ENCODE measurements at places on chromosomes 1 and 21.

DNA sequence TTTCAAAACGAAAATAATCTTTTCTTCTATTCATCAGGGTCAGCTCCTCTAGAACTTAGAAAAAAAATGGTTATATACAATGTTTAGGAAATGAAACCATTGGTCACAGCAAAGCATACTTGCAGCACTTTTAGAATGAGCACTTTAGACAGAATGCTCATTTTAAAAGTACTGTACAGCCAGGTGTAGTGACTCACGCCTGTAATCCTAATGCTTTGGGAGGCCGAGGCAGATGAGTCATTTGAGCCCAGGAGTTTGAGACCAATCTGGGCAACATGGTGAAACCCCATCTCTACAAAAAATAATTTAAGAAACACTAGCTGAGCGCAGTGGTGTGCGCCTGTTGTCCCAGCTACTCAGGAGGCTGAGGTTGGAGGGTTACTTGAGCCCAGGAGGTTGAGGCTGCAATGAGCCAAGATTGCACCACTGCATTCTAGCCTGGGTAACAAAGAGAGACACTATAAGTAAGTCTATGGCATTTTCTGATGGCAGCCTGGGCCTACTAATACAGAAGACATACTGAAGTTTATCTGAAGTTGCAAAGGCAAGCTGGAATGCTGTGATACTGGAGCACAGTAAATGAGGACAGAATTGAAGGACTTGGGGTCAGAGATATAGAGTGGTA lies 48.9 kb upstream of the ZNF326 start:
- DNase-seq = no peak

GRCh38 chr1:28111157-28111556 lies 22.7 kb upstream of the EYA3 start:
- DNase-seq = no peak

GRCh38 chr1:27142464-27142863 lies 12.5 kb downstream of the SLC9A1 start:
- no peak for DNase-seq

- no peak for DNase-seq
These were observed 1.9 kb downstream of the TMEM53 start for GRCh38 chr1:44672254-44672955.

GRCh38 chr1:145912128-145912641 lies 2.3 kb upstream of the ITGA10 start:
- no peak for DNase-seq

DNA sequence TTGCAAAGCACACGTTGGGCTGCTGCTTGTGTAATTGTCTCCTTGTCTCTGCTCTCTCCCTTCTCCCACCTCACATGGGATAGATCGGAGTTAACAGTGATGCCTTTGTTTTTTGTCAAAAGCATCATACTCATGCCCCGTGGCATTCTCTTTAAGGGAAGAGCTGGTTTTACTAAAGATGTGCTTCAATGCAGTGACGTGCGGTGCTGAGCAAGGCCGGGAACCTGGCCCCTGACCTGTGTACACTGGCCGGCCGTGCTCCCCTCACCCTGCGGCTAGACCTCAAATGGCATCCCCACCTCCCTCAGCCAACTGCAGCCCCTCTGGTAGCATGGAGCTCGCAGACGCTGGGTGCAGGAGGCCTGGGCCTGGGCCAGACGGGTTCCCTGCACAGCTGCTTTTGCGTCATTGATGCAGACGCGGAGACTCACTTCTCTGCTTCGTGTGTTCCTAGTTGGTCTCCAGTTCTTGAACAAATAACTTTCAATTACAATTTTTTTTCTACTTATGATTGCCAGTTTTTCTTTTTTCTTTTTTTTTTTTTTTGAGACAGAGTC lies 19.9 kb downstream of the AGPAT3 start:
- DNase-seq = no peak

GRCh38 chr1:172823534-172823933 lies 164.6 kb downstream of the FASLG start:
- no peak for DNase-seq

DNA sequence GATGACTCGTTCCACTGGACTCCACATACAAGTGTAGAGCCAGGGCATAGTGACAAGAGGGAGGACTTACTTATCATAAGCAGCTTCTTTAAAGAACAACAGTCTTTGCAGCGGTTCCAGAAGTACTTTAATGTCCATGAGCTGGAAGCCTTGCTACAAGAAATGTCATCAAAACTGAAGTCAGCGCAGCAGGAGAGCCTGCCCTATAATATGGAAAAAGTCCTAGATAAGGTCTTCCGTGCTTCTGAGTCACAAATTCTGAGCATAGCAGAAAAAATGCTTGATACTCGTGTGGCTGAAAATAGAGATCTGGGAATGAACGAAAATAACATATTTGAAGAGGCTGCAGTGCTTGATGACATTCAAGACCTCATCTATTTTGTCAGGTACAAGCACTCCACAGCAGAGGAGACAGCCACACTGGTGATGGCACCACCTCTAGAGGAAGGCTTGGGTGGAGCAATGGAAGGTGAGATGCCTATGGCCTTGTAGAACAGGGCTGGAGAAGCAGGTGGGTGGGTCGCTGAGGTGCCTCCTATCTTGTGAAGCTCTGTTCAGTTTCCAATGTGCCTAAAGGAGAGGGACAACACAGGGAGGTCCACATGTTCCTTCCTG lies 12.1 kb downstream of the MIA3 start:
- no peak for DNase-seq

DNA sequence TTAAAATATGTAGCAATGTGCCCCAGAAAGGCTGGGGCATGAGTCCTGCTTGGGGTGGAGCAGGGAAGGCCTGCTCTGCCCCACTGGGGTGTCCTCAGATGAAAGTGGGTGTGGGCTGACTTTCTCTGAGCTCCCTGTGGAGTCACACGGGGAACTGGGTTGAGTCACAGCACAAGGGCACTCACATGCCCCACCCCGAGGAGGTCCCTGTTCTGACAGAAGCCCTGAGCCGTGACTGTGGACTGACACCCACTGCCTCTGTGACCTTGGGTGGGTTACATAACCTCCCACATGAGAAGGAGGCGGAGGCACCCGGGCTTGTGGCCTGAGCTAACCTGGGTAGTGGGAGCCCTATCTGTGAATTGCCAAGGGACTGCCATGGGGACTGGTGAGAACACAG lies 52.5 kb upstream of the TINAGL1 start:
- no peak for DNase-seq

GRCh38 chr1:112030157-112030556 lies 40.7 kb upstream of the KCND3 start:
- no peak for DNase-seq

GRCh38 chr1:50135716-50136115 lies 27.0 kb downstream of the ELAVL4 start:
- DNase-seq = no peak

GRCh38 chr1:59149435-59149834 lies 147.5 kb upstream of the FGGY start:
- DNase-seq = no peak

- no peak for DNase-seq
These were observed 114.4 kb upstream of the ZC3H12A start for GRCh38 chr1:37360011-37360410.

- no peak for DNase-seq
These were observed 36.7 kb downstream of the CHD5 start for GRCh38 chr1:6143395-6143794.

DNA sequence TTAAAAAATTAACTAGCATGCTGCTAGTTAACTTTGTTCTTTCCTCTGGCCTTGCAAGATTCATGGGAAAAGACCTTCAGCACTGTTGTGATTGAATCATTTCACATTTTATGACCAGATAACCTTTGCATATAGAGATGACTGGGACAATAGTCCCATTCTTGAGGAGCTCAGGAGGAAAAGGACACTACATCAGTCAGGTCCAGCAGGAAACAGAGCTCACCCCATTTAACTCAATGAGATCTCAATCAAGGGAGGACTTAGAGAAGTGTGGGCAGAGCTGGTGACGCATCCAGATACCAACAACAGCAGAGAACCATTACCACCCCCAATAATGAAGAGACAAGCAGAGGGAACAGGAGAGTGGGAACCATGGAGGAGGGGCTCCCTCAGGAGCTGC lies 109.4 kb upstream of the GUCA2B start:
- no peak for DNase-seq

GRCh38 chr1:40840526-40841323 lies 21.4 kb downstream of the CITED4 start:
- DNase-seq = no peak

DNA sequence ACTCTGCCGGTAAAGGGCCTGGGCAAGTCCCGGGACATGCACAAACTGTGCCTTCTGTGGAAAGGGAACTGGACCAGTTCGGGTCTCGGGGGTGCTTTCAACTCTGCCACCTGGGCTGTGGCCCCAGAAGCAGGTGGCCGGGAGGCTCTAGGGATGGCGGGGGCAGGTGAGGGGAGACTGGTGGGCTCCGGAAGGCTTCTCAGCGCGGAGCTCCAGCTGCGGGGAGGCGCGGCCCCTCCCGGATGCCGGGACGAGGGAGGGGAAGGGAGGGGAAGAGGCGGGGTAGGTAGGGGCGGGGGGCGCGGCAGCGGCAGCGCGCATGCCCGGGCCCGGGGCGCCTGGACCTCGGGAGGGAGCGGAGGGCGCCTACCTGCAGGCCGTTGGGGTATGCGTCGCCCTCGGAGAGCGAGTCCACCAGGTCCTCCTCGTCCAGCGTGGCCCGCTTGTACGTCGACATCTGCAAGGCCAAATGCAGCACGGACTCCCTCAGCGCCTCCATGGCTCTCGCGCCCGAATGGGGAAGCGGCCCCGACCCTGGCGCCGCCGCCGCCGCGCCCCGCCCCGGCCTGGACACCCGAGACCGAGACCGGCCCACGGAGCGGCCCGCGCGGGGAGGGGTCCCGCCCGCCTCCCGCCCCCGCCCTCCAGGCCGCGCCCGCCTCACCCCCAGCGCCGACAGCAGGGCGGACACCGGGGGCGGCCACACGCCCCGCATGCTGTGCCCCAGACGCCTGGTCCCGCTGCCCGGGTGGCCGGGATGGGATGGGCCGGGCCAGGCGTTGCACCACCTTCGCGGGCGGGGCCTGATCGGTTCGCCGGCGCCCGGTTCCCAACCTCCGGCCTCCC lies at the start of gene ECE1:
TSS of gene ECE1 (minus strand) at position 764 of the 846 bp plus-strand sequence. CDS start at position 715, 49 bp downstream.
- peak; percentile 21 for DNase-seq

DNA sequence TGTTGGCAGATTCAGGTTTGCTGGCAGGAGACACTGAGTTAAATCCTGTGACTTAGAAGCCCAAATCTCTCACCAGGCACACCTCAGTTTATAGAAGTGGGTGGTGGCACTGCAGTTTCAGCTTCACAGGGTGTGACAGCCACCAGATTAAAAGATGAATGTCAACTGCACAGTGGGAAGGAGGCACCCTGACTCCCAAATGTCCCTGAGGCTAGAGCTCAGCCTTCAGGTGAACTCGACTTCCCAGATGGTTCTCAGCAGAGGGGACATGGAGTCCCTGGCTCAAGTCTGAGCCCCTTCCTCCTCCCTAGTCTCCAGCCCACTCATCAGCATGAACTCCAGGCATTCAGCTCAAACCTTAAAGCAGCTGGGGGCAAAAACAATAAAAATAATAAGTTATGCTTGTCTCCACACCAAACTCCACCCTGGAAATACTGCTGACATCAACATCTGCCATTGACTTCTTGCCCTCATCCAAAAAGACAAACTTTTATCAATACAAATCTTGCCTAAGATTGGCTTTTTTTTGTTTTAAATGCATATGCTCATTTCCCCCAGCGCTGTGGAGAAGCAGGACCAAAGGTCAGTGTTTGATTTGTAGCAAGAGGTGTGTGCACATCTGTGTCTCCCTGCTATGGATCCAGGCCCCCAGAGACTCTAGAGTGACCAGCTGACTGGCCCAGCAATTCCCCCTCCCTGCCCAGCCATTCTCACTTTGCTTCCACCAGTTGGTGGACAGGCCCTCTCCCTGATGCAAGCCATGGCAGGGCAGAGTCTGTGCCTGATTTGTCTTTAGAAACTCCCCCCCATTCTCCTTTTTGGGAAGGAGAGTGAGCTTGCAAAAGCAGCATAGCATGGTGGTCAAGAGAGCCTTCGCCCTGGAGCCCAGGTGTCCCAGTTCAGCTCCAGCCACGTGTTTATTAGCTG lies 18.5 kb upstream of the S100A7 start:
- no peak for DNase-seq

GRCh38 chr1:202283379-202283844 lies 58.3 kb downstream of the UBE2T start:
- no peak for DNase-seq

- no peak for DNase-seq
These were observed 8.1 kb upstream of the ST3GAL3 start for GRCh38 chr1:43699281-43699680.

All from stimulated activated CD4-positive, alpha-beta T cell treated with anti-CD3 and anti-CD28 coated beads, Interleukin-2, amount 100 ng/mL, for 4 hours (primary cell).